ENCODE measurements at places on chromosomes 7 and 10.

DNA sequence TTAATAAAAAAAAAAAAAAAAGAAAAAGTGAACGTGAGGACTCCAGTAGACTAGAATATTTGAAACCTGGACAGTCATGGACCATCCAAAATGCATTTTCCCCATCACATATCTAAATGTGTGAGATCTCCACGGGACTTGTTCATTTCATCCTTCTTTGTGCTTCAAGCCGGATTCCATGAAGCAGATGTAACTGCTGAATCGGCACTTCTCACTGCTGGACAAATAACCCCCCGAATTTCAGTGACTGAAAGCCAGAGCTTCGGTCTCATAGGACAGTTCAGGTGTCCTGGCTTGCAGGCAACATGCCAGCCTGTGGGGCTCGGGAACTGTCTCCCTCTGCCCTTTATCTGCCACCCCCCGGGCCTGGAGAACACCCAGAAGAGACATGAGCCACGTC lies 33.3 kb downstream of the RNF32 start:
- DNase-seq: no peak

DNA sequence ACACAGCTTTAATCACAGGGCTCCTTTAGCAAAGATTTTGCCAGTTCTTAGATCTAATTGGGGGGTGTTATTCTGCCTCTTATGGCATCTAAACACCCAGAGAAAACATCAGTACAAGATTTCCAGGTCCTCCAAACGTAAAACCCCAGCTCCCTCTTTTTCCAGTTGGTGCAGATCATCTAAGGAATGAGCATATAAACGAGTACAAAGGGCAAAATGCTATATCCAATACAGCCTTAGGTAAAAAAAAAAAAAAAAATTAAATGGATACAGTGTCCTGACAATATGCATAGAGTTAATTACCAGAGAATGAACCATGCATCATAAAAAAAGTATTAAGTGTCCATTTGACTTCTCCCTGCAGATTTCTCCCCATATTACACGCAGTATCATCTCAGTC lies 50.3 kb downstream of the CCDC6 start:
- no peak for DNase-seq

DNA sequence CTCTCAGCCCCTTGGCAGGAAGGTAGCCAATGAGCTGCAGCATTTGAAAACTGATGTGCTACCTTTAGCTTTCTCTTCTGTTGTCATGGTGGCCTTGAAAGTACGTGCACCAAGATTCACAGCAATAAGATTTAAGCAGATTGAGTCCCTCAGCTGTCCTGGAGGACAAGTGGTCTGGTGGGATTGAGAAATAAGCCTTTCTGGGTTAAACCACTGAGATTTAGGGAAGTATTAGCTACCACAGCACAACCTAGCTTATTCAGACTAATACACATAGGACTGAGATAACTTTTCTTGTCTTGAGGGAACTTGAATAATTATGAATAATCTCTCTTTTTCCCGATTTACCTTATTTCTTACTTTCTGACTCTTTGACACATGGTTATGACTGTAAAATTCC lies 324.0 kb downstream of the PTEN start:
- no peak for DNase-seq

DNA sequence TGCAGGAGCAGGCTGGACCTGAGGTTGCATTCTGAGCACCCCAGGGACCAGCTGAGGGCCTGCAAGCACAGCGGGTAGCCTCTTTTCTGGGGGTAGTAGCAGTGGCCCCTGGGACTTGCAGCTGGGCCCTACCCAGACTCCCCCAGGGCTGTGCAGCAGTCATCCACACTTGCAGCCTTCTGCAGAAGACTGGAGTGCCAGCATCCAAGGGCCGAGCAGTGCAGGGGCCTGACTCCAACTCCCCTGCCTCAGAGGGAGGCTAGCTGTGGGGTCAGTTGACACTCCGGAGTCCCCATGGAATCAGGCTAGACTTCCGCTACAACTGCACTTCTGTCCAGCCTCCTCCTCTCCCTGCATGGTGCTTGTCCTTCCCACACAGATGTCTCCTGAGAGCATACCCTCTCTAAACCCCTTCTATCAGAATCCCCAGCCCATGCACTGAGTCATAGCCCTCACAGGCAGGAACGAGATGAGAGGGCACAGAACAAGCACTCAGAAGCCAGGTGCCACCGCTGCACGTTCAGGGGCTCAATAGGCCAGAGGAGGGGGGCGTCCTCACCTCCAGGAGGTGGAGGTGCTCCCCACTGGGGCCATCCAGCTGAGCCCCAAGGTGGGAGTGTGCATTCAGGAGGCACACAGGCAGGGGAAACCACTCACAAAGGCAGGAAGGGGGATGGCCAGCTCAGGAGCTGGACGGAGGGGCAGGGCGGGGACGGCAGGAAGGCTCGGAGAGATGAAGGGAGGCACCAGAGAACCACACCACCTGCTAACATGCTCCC lies 7.5 kb downstream of the RASGEF1A start:
- no peak for DNase-seq

DNA sequence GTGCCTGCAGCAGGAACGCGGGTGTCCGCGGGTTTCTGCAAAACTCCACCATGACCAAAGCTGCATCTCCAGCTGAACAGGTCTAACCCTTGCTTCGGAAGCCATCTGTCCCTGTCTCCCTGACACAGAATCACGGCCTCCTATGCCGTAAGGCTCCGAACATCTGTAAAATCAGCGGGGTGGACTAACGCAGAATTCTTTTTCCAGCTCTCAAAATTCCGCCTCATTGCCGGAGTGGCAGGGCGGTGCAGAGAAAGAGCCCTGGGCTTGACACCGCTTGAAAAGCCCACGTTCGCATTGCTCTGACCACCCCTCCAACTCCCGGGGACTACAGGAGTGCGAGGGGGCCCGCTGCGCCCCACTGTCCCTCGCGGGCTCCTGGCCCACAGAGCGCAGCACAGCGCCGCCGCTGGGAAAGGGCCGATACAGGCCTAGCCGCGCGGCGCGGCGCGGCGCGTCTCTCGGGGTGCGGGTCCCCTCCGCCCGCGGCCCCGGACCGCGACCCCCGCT lies 409 bp downstream of the DNMBP start:
- no peak for DNase-seq

GRCh38 chr10:124000792-124001201 lies 92.6 kb downstream of the CHST15 start:
- no peak for DNase-seq

GRCh38 chr10:61592581-61592980 lies 70.1 kb upstream of the CABCOCO1 start:
- DNase-seq: no peak

DNA sequence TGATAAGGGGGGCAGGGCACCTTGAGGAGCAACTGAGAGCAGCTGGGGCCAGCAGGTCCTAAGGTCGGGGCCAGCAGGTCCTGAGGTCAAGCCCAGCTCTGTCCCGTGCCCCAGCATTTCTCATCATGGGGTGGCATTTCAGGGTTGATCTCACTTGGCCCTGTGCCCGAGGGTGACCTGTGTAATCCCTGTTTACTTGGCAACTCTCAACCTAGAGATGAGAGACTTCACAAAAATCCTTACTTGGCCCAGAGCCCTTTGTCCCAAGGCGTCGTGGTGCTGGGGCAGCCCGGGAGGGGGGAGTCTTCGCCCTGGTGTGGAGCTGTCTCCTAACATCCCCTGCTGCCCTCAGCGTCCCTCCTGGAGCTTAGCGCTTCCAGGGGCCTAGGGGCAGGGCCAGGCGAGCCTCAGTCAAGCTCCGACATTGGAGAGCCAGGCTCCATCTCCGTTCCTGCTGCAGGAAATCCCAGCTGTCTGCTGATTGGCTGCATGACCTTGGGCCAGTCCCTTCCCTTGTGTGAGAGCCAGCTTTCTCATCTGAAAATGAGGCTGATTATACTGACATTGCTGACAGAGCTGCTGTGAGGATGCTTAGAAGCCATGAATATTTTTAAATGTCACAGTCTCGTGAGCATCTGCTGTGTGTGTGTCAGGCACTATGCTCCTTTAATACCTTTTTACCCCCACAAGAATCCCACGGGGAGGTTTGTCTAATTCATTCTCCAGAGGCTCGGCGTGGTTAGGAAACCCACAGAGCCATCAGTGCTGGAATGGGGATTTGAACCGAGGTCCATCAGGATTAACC lies 94.3 kb downstream of the ZMIZ1 start:
- DNase-seq: no peak

GRCh38 chr10:44056206-44056605 lies 328.7 kb downstream of the CXCL12 start:
- no peak for DNase-seq

GRCh38 chr10:2099321-2099720 lies 362.0 kb upstream of the ADARB2 start:
- DNase-seq: no peak

Data from NCI-H2029 (cell line).